RWPE1 (cell line): ENCODE measurements at places on chromosomes 7 and 10.

DNA sequence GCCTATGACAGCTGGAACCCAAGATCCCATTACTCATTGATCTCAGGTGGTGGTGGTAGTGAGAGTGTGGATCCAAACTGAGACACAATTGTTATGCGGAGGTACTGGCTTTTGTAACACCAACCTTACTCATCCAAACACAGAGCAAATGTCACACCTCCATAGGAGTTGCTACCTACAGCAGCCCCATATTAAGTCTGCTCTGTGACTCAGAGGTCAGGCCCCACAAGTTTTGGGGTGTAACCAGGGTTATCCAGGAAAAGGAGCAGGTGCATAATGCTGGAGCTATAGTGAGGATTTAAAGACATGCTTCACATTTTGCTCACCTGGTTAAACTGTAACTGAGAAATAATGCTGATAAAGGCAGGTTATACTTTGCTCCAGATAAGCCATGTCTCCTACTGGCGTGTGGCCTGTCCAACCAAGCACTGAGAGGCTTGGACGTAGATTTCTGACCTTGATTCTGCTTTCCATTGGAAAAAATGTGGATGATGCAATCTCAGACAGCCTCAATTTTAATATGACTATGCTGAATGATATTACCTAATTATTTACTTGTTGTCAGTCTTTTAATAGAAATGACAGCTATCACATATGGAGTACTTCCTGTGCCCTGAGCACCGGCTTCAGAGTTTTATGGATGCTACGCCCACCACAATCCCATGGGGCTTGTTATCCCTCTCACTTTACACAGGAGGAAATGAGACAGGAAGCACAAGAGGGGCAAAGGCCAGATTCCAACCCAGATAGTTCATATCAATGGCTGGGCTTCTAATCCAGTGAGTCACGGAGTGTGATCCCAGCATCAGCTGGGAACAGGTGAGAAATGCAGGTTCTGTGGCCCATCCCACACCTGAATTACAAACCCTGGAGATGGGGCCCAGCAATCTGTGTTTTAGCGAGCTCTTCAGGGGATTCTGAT, 181.3 kb downstream of the CHN2 start:
- DNase-seq: peak; percentile 34

DNA sequence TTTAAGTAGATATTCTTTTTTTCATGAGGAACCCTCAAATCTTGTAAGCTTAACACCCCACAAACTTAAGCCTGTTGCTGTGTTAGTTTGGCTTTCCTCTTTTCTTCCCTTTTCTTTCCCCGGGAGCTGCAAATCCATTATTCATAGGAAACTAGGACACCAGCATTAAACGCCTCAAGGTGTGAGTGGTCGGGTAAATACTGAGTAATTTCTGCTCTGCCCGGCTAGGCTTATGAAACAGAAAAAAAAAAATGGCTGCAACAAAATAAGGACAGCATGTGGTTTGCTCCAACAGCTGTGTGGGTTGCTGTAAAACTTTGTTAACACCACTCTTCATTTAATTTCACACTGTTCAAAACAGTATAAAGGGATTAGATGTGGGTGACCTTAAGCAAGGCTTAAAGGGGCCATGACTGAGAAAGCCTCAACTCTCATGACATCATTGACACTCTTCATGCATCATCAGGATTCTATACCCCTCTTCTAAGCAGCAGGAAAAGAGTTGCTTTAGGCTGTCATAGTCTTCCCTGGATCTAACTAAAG, 104.1 kb downstream of the AOAH start:
- DNase-seq: no peak

DNA sequence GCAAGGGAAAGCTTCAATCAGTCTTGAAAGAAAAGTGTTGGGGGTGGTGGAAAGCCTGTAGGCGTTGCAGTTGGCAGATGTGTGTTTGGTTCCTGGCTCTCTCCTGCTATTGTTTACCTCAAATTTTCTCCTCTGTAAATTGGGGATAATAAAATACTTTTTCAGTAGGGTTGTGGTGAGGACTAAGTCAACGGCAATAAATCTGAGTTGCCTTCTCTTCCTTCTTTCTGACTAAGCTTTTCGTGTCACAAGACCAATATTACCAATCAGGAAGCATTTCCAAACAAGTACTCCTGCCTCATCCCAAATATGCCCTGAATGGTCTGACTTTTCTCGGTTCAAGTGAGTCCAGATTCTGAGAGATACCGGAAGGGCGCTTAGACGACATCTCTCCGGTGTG, 54.0 kb downstream of the CREB5 start:
- no peak for DNase-seq

DNA sequence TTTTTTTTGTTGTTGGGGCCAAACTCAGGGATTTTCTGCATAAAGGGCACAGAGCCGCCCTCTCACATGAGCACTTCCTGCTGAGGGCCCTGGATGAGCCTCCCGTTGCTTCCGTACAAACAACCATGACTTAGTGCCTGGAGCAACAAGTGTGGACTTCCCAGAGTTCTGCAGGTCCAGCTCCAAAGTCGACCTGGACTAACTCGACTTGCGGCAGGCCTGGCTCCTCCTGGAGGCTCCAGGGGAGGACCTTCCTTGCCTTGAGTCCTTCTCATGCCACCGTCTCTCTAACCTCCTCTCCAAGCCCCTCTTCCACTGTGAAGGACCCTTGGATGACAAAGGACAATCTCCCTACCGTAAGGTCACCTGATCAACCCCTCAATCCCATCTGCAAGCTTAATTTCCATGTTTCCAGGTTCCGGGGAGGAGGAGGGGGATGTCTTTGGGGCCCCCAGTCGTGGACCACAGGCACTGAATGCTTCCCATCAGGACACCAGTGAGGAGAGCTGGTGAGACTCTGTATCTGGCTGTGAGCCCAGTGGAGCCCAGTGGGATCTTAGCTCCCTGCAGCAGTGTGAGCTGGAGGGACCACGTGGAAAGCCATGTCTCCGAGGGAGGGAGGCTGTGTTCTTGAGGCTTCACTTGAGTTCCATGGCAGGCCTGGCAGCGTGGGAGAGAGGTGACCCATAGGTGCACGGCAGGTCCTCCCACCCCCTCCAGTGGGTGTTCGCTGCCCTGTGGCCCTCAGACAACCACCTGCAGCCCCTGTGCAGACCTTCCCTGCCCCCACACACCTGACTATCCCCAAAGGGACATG, 199.5 kb upstream of the PPP2R2D start:
- no peak for DNase-seq

DNA sequence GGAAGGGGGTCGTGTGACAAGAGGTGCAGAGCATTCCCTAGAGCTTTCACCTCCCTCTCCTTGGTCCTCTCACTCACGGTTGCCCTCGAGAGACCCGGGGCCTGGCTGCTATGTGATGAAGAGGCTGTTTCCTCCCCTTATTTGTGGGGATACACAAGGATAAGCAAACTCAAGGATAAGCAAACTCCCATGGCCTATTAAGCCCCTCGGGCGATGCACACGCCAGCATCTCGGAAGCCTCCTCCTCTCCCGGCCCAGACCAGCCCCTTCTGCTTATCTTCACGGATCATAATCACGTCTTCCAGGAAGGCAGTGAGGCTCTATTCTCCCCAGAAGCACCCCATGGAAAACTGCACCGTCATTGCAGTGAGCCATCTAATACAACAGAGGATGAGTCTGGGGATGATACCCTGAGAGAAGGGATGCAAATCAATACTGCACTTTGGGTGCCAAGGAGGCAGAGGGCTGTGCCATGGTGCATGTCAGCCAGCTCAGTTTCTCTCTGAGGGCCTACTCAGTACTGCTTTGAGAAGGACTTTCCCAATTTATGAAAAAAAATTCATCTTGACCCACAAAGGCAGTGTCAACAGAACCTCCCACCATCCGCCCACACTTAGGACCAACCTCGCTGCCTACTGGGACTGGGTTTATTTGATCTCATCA, 22.2 kb downstream of the TMEM273 start:
- no peak for DNase-seq

GRCh38 chr7:91351374-91351773, 87.1 kb downstream of the FZD1 start:
- peak; percentile 21 for DNase-seq

DNA sequence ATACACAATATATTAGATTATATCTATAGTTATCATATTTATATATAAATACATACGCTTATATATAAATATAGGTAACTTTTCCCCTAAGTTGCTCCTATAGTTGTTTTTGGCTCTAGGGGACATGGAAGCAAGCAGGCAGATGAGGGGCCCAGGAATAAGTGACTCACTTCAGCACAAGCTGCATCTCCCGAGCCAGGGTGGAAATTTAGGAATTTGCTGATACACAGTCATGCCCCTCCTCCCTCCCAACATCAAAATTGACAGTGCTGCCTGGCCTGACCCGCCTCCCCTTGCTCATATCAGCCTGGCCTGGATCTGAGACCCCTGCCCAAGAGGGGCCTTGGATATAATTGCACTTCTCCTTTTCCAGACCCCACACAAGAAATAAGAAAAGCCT, 33.8 kb downstream of the MKI67 start:
- DNase-seq: no peak

DNA sequence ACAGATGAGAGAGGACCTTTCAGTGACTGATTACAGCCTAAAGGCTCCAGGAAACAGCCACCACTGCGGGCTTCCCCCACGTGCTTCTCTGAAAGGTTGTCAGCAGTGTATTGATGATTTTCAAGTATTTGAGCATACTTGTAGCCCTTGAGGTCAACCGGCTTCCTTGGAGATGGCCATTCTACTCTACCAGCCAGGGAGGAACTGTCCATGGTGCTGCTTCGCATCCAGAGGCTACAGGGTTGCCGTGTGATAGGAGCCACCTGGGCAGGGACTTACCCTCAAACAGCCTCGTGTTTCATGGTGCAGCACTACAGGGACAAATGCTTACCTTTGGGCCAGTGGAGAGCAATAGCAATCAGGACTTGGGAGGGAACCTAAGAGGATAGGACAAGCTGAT, 179.5 kb downstream of the DPP6 start:
- no peak for DNase-seq

DNA sequence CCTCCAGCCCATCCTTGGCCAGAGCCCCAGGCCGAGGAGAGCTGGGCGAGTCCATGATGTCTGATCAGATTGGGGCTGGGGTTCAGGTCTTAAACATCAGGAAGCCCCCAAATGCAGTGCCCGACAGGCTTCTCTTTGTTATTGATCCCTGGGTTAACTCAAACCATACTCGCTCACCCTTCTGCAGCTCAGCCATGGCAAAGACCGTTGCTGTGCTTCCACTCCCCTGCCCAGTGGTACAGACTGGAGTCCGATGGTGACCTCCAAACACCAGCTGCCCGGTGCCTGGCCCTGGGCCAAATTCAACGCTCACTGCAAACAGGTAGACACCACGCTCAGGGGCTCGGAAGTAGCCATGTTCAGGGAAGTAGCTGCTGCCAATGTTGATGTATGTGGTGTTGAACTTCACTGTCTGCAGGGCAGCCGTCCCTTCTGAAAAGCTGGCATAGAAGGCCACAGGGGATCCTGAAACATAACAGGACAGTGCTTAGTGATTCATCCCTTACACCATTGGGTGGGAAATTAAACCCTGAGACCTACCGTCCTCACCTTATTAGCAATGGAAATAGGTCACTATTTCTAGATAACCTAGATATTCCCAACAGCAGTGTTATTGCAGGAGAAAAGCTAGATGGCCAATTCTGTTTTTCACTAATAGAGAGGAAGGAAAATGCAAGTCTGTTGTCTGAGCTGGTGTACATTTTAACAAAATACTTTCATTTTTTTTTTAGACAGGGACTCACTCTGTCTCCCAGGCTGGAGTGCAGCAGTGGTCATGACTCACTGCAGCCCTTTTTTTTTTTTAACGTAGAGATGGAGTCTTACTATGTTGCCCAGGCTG, 20.5 kb downstream of the MMRN2 start:
- DNase-seq: no peak
